ENCODE measurements at places on chromosomes 3 and 15.

DNA sequence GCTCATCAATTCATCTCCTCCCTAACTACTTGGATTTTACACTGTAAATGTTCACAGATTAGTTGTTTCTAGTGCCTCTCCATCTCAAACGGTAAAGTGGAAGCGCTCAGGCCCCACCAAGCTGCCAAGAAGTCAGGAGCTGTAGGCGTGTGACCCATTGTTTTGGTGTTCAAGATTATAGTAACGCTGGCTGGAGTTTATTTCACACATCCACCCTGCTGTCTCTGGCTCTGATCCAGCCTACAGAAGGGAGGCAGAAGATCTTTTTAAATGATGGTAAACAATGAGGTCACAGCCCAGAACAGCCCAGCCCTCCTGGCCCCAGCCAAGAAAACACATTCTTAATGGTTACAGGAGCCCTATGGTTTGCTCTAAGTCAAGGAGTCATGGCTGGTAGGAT is 25.7 kb upstream of the GALNT15 start:
- no peak for DNase-seq

- DNase-seq, result no peak
Measured at GRCh38 chr3:26114851-26115250, 325.0 kb downstream of the OXSM start.

DNA sequence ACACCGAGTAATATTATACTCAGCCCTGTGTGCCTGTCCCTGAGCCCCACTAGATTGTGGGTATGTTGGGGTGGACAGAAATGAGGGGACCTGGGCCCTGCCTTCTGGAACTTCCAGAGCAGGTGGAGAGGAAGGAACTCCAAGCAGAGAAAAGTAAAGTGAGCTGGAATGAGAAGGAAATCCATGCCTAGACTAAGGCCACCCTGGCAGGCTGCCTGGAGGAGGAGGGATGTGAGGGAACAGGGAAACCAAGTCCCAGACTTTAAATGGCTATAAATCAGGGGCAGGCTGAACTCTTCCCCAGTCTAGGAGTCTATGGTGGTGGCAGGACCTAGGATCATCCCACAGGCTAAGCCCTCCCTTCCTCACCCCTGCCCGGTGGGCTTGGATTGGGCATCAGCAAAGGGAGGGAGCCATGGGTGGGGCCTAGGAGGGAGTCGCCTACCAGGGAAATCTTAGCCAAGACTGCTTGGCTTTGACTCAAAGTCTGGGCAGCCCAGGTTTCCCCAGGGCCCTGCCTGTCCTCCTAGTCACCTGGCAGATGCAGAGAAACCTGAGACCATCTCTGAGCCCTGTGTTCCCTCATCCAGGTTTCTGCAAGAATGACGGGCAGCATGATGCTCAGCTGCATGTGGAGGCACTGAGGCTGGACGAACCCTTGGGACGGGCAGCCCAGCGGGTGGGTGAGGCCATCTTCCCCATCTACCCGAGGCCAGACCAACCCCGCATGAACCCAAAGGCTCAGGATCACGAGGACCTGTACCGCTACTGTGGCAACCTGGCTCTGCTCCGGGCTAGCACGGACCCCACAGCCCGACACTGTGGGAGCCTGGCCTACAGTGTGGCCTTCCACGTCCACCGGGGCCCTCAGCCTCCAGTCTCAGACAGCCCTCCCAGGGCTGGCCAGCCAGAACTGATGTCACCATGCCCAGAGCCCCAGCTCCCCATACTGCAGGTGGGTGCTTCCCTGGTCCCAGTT is 15.6 kb upstream of the STRA6 start:
- DNase-seq, result no peak

- no peak for DNase-seq
Measured at GRCh38 chr3:38493031-38493430, 3.1 kb upstream of the EXOG start.

DNA sequence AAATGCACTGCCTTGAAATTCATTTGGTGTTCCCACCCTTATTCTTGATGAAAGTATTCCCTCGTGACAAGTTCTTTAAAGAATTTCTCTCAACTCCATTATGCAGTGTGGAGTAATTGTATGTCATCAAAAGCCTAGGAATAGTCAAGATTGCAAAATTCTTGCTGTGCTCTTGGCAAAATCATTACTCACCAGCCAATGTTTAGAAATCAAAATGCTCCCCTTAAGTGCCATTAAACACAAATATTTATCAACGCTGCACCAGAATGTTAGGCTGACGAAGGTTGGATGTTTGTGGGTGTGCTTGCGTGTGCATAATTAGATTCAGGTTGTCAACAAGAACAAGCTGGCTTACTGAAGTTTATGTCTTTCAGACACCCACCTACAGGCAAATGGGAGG is 40.5 kb downstream of the SST start:
- no peak for DNase-seq

GRCh38 chr15:47565949-47566348 is 151.4 kb upstream of the SEMA6D start:
- no peak for DNase-seq

DNA sequence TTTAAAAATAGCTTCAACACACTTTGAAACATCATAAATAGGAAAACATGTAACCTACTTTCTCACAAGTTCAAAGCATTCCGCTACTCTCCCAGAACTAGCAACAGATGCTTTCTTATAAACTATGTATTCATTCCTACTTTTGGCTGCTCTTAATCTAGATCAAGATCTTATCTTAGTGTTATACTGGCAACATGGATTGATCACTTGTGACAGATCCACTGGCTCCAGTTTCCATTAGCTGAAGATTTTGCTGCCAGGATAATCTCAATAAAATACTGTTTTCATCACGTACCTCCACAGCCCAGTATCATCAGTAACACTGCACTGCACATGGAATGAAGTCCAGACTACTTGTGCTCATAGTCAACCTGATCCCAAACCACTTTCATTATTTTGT is 491.7 kb upstream of the AGTR1 start:
- no peak for DNase-seq

- DNase-seq, result no peak
Measured at GRCh38 chr3:55654123-55654760, 167.1 kb upstream of the WNT5A start.

DNA sequence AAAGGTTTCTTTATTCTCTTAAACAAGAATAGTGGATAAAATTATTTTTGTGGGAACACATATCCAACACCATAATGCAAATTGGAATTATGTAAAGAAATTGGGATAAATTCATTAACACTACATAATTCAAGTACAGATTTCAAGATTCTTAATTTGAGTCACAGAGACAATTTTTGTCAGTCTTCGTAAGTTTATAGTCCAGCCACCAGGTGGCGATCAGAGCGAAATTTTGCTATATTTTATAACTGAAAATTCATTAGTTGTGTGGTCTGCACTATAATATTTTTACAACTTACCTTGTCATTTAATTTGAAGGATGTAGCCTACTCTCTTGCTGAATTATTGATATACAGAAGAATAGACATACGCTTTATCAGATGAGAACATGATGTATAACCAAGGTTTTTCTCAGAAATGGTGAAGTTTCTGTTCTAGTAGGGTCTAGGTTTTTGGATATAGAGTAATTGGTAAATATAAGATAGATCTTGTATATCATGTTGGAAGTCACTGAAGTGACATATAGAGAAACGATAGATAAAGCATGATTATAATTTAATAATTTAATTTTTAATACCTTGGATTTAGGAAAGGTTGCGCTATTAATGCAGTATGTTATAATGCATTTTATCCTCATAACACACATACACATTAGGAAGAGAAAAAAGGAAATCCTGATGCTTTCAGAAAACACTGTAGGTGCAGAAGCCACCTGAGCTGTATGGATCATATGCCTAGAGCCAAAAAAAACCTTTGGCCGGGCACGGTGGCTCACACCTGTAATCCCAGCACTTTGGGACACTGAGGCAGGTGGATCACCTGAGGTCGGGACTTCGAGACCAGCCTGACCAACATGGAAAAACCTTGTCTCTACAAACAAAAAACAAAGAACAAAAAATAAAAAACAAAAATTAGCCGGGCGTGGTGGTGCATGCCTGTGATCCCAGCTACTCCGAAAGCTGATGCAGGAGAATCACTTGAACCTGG is 31.7 kb downstream of the PLSCR4 start:
- peak; percentile 24 for DNase-seq

DNA sequence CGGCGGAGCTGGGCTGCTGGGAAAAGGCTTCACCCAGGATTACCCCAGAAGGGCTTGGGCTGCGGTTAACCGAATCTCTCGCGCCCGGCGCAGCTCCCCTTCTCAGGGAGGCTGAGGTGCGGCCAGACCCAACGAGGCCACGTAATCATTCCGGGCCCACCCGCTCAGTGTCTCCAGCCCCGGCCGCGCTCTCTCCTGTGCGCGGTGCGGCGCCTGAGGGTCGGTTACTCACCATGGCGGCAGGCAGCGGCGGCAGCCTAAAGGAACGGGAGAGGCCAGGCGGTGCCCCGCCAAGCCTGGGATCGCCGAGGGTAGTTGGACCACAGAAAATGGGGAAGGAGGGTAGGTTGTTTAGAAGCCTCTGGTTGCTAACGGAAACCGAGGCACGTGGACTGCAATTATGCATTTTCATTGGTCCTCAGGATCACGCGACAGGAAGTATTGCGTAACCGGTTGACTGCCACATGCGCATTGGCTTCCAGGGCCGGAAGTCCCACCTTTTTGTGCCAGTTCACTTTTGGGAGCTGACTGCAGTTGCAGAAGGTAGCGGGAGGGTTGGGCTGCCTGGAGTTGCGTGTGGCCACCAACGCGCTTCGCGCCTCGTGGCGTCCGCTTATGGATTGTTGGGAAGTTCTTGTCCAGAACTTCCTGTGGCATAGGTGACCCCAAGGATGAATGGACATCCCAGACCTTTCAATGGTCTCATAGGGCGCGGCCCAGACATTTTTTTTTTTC is at the start of gene LZTFL1:
LZTFL1 (minus strand) TSS at position 363 of the 735 bp plus-strand sequence; CDS start at position 235, 128 bp downstream.
- peak; percentile 90 for DNase-seq

- no peak for DNase-seq
Measured at GRCh38 chr3:171604370-171604769, 144.2 kb upstream of the TNIK start.

GRCh38 chr3:168024537-168024941 is 71.2 kb downstream of the GOLIM4 start:
- DNase-seq, result no peak
